Thoracic aorta (tissue), 2 donors: ENCODE measurements at places on chromosomes 7 and 10. TPM values are rescaled to one million over a fixed set of nuclear protein-coding genes. Genes with fewer than 3 reads are reported as not detected.

Gene SGCE
- 131 TPM for total RNA-seq

Gene TMEM176A
- total RNA-seq: 23.4 TPM

Gene PPP1R9A
- total RNA-seq: 5.7 TPM

Gene VOPP1
- total RNA-seq: 131 TPM

Gene PPP1R3A
- total RNA-seq: not detected

Gene POM121L12
- total RNA-seq: not detected

Gene TRPV6
- total RNA-seq: not detected

DNA sequence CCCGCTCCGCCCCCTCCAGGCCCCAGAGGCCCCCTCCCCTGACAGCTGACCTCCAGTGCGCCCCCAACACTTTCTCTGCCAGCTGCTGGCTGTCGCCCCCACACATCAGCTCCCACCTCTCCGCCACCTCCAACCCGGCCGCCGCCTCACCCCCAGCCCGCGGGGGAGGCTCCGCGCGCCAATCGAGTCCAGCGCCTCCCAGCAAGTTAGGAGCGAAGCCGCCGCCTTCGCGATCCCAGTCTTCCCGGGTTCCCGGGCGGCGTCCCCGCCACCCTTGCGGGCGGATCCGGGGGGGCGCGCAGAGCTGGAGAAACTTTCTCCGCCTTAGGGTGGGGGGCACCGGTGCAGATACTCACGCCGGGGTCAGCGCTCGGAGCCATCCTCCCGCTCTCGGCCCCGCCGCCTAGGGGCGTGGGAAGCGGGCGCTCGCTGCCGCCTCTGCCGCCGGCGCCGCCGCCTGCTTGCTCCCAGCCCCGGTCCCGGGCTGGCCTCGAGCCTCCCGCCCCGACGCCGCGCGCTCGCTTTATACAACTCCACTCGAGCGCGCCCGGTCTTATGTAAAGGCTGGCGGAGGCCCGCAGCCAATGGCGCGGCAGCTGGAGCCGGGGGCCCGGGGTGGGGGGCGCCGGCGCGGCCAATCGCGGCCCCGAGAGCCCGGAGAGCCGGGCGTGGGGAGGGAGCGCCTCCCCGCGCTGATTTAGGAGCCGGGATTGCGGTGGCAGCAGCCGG, at the start of gene CRTAC1:
Gene CRTAC1 (minus strand): TSS at position 529 of the 729 bp plus-strand sequence. CDS start 149 bp downstream, at position 380.
- no peak within 1 kb of the TSS for H3K27ac ChIP-seq
- no peaks in the 10 kb centered on the region for H3K36me3 ChIP-seq
- H3K4me3 ChIP-seq: peak within 1 kb of the TSS; percentile 71
- peaks cover 8% of the 10 kb centered on the region for H3K4me1 ChIP-seq
- peak; percentile 6 for DNase-seq
- peaks cover 6% of the 10 kb centered on the region for H3K27me3 ChIP-seq

GRCh38 chr10:109902992-109903947, 20.0 kb downstream of the XPNPEP1 start:
- H3K4me3 ChIP-seq: peak overlapping the region; percentile 22
- H3K27ac ChIP-seq: peak overlapping the region; percentile 0
- no peaks in the 10 kb centered on the region for H3K27me3 ChIP-seq
- no peak for DNase-seq
- peaks cover 51% of the 10 kb centered on the region for H3K4me1 ChIP-seq

- H3K36me3 ChIP-seq: no peaks in the 10 kb centered on the region
- H3K27ac ChIP-seq: peak overlapping the region; percentile 70
- DNase-seq: no peak
- H3K4me3 ChIP-seq: peak overlapping the region; percentile 91
Observed at GRCh38 chr7:6106140-6106904, 75.1 kb downstream of the ANKRD61 start.

GRCh38 chr7:156019776-156020565, 207.7 kb upstream of the SHH start:
- H3K27ac ChIP-seq: no peak overlapping the region
- no peaks in the 10 kb centered on the region for H3K36me3 ChIP-seq
- H3K4me1 ChIP-seq: no peaks in the 10 kb centered on the region
- no peaks in the 10 kb centered on the region for H3K27me3 ChIP-seq
- DNase-seq: no peak

DNA sequence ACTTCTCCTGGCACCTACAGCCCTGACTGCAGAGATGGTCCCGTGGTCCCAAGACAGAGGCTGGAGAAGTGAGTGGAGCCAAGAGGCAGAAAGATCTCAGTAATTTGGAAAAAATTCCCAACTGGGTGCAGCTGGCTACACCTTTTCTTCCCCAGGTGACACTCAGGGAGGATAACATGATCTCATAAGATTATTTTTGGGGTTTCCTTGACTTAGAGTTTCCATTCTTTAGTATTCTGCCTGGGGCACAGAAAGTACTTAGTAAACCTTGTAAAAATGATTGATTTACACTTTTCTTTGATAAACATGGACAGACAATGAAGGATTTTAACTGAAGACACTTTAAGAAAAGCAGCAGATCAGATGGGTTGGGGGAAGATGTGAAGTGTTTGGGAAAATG, 38.6 kb downstream of the HECW1 start:
- H3K27ac ChIP-seq: no peak overlapping the region
- no peaks in the 10 kb centered on the region for H3K36me3 ChIP-seq
- H3K27me3 ChIP-seq: no peaks in the 10 kb centered on the region
- no peaks in the 10 kb centered on the region for H3K4me1 ChIP-seq
- DNase-seq: no peak
- no peak overlapping the region for H3K4me3 ChIP-seq

- no peak for DNase-seq
- H3K36me3 ChIP-seq: no peaks in the 10 kb centered on the region
- H3K27me3 ChIP-seq: no peaks in the 10 kb centered on the region
- H3K4me3 ChIP-seq: peak overlapping the region; percentile 82
- peaks cover 8% of the 10 kb centered on the region for H3K4me1 ChIP-seq
Observed at GRCh38 chr7:107045195-107045960, 873 bp downstream of the PRKAR2B start.

GRCh38 chr7:3980300-3980643, 679.2 kb downstream of the SDK1 start:
- H3K27me3 ChIP-seq: no peaks in the 10 kb centered on the region
- H3K27ac ChIP-seq: no peak overlapping the region
- H3K36me3 ChIP-seq: no peaks in the 10 kb centered on the region
- DNase-seq: no peak

DNA sequence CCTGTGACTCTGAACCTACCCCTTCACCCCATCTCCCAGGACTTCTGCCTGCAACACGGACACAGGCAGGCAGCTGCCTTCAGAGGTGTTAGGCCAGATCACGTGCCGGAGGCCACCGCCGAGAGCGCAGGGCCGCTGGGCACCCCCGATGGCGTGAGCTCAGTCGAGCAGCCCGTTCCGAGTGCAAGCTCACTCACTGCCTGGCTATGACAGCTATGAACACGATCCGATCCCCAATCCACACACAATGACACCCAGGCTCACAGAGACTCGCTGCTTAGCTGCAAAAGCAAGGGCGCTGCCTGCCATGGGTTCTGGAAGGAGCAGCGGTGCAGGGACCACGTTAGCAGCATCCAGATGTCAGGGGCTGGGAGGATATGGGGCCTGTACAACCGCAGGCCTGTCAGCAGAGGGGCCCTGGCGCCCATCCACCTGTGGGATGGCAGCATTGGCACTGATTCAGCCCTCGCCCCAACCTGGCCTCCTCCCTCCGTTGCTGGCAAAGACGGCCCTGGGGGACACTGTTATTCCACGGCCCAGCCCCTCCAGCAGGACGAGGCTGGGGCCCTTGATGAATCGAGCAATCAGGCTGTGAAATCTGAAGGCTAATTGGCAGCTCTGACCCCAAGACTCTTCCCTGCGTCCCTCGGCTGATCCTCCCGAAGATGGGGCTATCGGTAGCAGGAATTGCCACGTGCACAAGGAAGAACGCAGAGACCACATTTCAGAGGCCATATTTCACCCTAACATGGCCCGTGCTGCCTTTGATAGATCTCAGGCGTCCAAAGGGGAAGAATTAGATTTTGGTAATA, 230.1 kb downstream of the ELFN1 start:
- no peak for DNase-seq
- no peak overlapping the region for H3K4me3 ChIP-seq

- no peak overlapping the region for H3K4me3 ChIP-seq
- no peak overlapping the region for H3K27ac ChIP-seq
- H3K27me3 ChIP-seq: no peaks in the 10 kb centered on the region
- no peaks in the 10 kb centered on the region for H3K36me3 ChIP-seq
- no peaks in the 10 kb centered on the region for H3K4me1 ChIP-seq
- DNase-seq: no peak
Observed at GRCh38 chr7:80591654-80592053, 46.8 kb upstream of the CD36 start.

DNA sequence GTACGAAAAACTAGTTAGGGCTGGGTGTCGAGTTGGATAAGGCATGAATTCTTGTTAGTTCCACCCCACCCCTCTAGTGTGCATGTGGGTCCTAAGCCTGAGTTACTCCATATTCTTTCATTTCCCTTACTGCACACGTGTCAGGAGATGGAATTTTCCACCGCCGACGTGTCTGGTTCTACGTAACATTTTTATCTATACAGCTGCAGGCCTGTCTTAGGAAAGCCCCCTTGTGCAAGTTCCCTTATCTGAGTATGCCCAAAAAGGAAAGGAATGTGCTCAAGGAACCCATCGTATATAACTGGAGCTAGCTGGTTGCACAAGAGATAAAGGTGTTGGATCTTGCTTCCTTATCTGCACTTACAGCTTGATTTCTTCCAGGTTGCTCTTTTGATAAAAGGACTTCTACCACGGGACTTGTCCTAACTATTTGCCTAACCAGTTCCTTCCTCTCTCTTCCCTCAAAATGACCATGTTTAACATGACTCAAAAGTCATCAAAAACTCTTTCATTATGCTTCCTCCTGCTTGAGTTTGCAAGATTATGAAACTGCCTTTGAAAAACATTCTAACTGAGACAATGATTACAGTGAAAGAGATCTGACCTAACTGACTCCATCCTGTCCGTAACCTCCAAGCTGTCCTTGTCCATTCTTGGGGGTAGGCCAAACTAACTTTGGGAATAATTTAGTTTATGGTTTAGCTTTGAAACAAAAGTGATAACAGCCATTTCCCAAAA, 181.4 kb downstream of the AKR1D1 start:
- H3K27me3 ChIP-seq: no peaks in the 10 kb centered on the region
- no peak overlapping the region for H3K4me3 ChIP-seq
- no peak for DNase-seq
- no peaks in the 10 kb centered on the region for H3K4me1 ChIP-seq
- no peaks in the 10 kb centered on the region for H3K36me3 ChIP-seq

DNA sequence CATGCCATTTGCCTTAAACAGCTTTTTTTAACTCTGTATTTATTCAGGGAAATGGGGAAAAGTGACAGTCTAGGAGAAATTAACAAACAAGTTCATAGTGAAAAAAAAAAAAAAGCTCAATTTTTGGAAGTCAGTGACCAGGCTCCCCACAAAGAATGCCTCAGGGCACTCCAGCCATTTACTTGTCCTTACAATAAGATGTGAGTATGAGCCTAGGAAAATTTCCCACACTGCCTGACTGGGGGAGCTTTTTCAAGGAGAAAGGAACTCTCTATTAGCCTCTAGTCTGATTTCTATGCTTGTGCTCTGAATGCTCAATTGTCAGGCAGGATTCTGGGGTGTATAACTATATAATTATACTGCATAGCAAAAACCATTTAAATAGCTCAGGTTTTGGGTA, 74.9 kb upstream of the NRBF2 start:
- DNase-seq: no peak
- H3K4me1 ChIP-seq: no peaks in the 10 kb centered on the region
- no peaks in the 10 kb centered on the region for H3K36me3 ChIP-seq
- H3K27me3 ChIP-seq: no peaks in the 10 kb centered on the region

DNA sequence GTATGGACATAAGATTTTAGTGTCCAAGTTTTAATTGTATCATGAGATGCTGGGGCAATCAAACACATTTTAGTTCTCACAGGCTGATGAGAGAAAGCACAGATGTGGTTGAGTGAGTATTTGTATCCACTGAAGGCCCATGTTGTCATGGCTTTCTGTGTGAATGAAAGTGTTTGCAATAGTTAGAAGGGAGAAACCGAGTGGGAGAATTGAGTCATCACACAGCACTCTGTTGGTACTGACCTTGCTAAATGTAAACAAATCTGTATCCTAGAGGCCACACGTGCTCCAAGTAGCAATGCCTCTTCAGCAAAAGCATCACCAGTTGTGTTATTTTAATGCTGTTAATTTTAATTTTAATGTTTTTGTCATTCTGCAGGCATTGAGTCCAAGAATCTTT, 121.2 kb downstream of the EMX2 start:
- no peak overlapping the region for H3K4me3 ChIP-seq
- no peaks in the 10 kb centered on the region for H3K4me1 ChIP-seq
- no peaks in the 10 kb centered on the region for H3K27me3 ChIP-seq
- no peak for DNase-seq
- no peak overlapping the region for H3K27ac ChIP-seq

DNA sequence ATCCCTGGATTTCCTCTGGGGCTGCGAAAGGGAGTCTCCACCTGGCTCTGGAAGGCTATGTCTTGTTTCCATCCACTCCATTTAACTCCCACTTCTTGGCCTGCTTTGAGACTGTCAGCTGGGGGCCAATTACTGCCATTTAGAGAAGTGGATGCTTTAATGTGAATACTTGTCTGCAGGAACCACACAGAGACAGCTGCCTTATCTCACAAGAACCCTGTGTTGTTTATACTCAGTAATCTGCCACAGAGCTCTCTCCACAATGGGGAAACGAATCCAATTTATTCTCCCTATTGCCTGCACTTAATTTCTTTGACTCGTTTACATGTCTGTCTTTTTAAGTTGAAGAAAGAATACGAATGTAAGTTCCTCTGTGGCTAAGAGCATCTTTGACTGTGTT, 787.0 kb upstream of the C7orf33 start:
- no peaks in the 10 kb centered on the region for H3K27me3 ChIP-seq
- H3K27ac ChIP-seq: no peak overlapping the region
- H3K4me3 ChIP-seq: no peak overlapping the region
- H3K4me1 ChIP-seq: no peaks in the 10 kb centered on the region
- DNase-seq: no peak
- no peaks in the 10 kb centered on the region for H3K36me3 ChIP-seq

DNA sequence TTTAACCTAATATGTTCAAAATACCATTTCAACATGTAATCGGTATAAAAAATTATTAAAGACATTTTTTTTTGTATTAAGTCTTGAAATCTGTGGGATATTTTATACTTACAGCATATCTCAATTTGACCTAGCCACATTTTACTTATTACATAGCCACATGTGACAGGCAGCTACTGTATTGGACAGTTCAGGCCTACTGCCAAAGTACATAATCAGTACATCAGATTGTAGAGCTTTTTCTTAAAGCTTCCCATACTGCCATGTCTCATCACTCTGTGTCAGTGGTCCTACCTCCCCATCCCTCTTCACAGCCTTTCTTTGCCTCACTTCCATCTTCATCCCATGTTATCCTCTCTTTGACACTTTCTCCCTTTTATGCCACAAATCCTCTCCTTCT, 43.0 kb downstream of the LOXL4 start:
- H3K27ac ChIP-seq: no peak overlapping the region
- H3K4me1 ChIP-seq: peaks cover 14% of the 10 kb centered on the region
- H3K4me3 ChIP-seq: no peak overlapping the region
- no peaks in the 10 kb centered on the region for H3K27me3 ChIP-seq
- no peak for DNase-seq
- no peaks in the 10 kb centered on the region for H3K36me3 ChIP-seq

DNA sequence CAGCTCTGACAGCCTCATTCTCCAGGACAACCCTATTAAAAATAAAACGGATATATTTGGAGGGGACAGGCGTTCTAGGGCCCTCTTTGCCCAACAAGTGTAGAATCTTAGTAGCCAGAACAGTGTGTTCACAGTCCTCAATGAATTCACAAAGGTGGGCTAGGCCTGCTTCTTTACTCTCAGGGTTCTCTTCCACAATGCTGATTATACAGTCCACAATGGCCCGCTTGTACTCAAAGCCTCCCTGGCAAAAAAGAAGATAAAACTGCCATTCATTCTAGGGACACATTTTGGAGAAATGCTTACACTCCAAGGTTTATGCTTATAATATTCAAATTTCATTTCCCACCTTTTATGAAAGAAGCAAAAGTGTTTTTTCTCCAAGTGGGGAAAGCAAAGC, 62.6 kb downstream of the MEST start:
- no peak for DNase-seq
- H3K36me3 ChIP-seq: no peaks in the 10 kb centered on the region
- no peak overlapping the region for H3K27ac ChIP-seq
